ENCODE measurements at places on chromosomes 13 and 19.

- DNase-seq: no peak
Measured at GRCh38 chr13:71659404-71659803, 207.6 kb downstream of the DACH1 start.

- DNase-seq: no peak
Measured at GRCh38 chr19:11551603-11552235, 7.3 kb downstream of the ELOF1 start.

DNA sequence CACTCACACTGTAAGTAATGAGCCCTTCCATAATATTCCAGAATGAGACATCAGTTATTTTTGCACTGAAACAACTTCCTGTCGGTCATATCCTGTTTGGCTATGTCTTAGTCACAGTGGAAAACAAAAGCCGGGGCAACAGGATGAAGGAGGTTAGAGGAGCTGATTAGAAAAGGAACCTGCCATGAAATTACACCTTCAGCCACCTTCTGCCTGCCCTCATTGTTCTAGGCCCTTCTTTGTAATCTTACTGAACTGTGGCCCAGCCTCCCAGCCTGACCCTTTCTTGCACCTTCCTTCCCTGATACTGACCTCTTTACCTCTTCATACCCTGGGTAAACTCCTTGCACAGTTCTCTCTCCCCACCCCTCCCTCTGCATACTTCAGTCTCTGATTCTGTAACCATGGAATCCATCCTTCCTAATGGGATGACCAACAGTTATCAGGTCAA, 67.3 kb downstream of the DOCK9 start:
- no peak for DNase-seq

DNA sequence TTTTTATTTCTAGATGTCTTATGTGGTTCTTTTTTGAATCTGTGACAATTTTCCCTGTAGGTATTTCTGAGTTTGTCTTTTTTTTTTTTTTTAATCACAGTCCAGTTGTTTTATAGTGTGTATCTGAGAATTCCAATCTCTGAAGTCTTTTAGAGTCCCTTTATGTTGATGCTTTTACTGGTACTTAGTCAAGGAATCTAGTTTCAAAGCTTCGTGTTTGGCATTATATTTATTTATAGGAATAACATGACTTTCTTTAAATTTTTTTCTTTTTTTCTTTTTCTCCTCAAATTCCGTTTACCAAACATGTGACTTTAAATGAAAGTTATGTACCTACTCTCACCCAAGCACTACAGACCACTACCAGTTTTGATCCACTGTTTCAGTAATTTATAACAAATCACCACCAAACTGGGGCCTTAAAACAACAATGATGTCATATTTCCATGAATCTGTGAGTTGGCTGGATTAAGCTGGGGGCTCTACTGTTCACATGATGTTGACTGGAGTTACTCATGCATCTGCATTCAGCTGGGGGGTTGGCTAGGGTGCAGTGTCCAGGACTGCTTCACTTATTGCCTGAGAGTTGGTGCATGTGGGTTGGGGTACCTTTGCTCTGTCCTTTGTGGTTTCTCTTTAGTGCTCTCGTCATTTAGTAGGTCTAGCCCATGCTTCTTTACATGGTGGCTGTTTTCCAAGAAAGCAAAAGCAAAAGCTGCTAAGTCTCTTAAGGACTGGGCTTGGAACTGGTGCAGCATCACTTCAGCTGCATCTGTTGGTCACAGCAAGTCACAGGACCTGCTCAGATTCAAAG, 22.3 kb downstream of the KCTD4 start:
- DNase-seq: no peak

Data from KG1 (cell line).